ENCODE measurements at places on chromosomes 12 and 14.

GRCh38 chr14:83470959-83471695, 1937.5 kb upstream of the SEL1L start:
- no peak for DNase-seq

GRCh38 chr12:131882804-131883520, 11.5 kb upstream of the ULK1 start:
- no peak for DNase-seq

DNA sequence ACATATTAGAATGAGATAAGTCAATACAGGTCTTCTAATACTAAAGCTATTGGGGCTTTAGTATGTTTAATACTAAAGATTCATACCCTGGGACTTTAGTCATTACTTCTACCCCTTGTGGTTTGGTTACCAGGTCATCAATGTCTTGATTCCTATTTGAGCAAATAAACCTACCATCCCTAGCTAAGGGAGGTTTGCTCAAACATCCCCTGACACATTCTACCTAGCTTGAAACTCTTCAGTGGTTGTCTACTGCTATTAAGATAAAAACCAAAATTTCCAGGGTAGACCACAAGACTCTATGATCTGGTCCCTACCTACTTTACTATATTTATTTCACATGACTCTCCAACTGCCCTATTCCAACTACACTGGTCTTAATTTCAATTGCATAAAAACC, 7.3 kb upstream of the C2CD5 start:
- no peak for DNase-seq

DNA sequence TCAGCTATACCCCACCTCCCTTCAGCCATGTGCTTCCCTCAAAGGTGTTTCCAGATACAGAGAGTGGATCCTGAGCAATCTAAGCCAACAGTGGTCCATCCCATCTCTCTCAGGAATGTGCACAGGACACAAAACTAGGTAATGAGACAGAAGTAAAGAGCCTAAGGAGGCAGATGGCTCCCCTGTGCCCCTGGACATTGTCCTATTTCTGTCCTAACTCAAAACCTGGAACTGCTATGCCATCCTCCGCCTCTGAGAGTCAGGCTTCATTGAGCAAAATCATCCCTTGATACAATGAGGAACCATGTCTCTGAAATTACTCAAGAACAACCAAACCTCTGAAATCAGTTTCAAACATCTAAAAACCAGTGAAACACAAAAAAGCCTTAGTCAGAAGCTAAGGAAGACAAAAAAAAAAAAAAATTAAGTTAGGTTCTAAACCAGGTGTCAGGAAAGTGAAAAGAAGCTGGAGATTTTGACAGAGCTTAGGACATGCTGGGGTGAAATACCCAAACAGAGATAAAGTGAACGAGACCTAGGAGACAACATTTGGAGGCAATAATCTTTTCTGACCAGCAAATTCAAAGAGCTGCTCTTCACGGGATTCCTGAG, 200.3 kb upstream of the PLEKHG7 start:
- DNase-seq: no peak

GRCh38 chr12:44846826-44847225, 29.3 kb downstream of the NELL2 start:
- DNase-seq: no peak

GRCh38 chr14:103372552-103373304, 12.5 kb upstream of the MARK3 start:
- no peak for DNase-seq

DNA sequence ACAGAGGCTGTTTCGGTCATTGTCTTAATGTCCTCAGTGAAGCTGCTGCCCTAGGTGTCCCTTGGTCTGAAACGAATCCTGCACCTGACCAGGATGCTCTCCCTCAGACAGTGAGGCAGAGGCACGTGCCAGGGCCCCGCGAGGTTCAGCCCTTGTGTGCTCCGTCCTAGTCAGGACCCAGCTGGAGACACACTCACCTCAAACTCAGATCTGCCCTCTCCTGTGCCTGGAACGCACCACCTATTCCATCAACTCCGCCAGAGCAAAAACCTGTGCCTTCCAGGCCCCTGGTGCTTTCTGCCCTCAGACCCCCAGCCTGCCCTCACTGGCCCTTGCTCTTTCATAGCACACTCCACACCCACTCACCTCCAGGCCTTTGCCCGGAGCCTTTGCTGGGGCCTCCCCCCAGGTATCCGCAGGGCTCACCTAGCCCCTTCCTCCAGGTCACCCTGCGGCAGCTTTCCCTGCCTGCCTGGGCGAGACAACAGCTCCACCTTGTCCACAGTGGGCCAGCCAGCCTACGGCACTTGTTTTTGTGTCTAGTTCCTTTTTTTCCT, 150.6 kb downstream of the BCL11B start:
- DNase-seq: no peak

DNA sequence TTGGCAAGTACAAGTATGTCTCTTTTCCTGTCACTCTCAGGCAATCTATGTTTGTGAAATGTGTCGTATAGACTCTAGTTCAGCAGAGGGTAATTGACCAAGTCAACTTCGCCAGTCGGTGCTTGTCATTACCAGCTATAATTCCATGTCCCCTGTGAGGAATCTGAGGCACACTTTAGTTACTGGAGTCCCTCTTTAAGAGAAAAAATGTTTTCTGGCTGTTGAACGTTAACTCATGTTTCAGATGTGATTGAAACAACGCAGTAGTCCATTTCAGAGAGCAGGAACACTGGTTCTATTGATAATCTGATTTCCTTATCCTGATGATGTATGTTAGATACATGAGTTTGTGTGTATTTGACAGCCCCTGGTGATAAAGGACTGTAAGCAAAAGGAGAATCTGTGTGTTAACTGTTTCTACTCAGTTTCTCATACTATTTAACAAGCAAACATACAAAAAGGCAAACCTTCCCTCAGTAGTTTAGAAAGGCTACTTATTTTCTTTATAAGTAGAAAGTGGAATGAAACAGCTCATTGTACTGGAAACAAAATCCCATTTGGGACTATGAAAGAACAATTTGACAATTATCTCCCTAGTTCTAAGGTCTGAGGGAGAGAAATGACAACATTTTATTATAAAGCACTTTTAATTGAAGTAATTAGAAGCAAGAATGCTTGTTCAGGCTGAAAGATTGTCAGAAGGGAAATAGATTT, 161.1 kb upstream of the TRHDE start:
- no peak for DNase-seq

- no peak for DNase-seq
Measured at GRCh38 chr14:95058491-95058890, 98.8 kb downstream of the DICER1 start.

- DNase-seq: no peak
Measured at GRCh38 chr12:71627438-71628002, 36.1 kb downstream of the ZFC3H1 start.

- DNase-seq: no peak
Measured at GRCh38 chr12:83052890-83053541, 366.3 kb downstream of the TMTC2 start.

GRCh38 chr12:57615637-57616036, 4.4 kb downstream of the ARHGEF25 start:
- DNase-seq: no peak

- no peak for DNase-seq
Measured at GRCh38 chr14:96745500-96746051, 51.6 kb upstream of the VRK1 start.

DNA sequence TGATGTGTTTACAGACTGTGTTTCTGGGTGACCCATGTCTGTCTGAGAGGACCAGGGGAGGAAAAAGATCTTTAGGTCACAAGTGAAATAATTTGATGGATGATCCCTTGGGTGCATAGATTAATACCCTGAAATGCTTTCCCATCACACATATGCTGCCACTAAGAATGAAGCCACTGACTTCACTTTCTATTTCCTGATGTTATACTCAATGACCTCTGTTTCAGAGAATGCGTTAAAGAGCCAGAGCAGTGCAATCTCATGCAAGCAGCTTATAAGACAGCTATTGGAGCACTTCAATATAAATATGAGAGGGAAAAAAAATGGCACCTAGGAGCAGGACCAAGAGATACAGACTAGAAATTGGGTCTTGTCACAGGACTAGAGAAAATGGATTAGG, 133.7 kb downstream of the KLHL28 start:
- no peak for DNase-seq

GRCh38 chr14:104596451-104596918, 8.1 kb downstream of the TMEM179 start:
- DNase-seq: no peak

- no peak for DNase-seq
Measured at GRCh38 chr14:32508281-32508680, 179.2 kb downstream of the AKAP6 start.

DNA sequence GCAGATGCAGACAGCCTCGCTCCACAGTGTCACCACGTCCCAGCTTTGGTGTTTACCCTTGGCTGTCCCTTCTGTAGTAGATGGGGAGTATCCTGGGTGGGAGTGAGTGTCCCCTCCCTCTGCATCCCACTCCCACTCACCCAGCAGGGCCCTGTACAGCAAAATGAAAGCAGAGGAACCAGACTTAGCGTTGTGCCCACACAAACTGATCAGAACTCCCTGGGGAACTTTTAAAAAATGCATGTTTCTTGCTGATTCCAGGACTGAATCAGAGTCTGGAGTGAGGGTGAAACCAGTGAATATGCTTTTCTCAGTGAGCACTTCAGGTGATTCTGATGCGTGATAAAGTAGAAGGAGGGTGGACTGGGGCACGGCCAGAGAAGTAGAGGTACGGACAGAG, 2.9 kb downstream of the ACVRL1 start:
- DNase-seq: no peak

- DNase-seq: no peak
Measured at GRCh38 chr14:74595006-74595735, 16.9 kb downstream of the LTBP2 start.

GRCh38 chr14:52845081-52845480, 53.7 kb upstream of the GNPNAT1 start:
- no peak for DNase-seq

- DNase-seq: no peak
Measured at GRCh38 chr14:76346391-76347160, 29.4 kb upstream of the ESRRB start.

DNA sequence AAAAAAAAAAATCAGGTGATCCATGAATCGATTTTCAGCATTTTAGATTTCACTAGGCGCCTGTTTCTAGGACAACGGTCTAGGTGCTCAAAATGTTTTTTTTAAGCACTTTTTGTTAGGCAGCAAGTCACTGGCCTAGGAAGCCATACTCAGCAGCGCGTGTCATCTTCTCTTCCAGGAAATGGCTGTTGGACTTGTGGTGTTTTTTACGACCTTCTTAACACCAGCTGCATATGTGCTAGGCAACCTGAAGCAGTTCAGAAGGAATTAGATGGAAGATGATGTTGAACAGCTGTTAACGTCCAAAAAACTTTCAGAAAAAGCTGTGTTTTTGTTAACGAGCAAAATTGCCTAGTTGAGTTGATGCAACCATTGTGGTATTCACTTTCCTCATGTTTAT, 868 bp downstream of the COX8C start:
- no peak for DNase-seq
